ENCODE measurements at places on chromosomes 7 and 10.

DNA sequence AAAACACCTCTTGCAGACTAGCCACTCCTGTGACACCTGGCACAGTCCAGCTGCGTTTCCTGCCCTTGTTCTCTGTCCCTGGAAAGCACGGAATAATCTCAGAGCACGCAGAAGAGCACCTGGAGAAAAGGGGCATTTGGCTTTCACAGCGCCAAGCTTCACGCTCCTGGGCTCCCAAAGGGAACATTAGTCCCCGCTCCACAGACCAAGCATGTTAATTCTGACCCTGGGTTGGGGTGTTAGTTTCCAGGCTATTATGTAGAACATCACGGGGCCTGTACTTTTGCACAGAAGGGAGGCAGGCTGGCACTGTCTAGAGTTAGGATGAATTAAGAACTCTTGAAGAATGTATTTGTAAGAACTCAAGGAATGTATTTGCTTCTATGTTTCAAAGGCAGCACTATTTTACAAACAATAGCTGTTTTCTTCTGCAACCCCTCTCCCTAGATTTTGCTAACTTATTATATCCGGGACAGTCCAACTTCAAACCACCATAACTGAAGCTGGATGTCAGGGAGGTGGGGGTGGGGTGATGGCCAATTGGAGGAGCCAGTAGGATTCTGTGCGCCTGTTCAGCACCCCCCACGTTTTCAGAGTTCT, 62.2 kb upstream of the TRIM8 start:
- DNase-seq = no peak

GRCh38 chr7:29878081-29878688, 71.9 kb downstream of the WIPF3 start:
- DNase-seq = peak; percentile 44

- no peak for DNase-seq
Observed at GRCh38 chr7:25633426-25634036, 405.2 kb upstream of the NPVF start.

- no peak for DNase-seq
Observed at GRCh38 chr7:44072364-44073231, 7.2 kb upstream of the PGAM2 start.
